Left hindlimb (tissue), 1 donor: ENCODE measurements at places on chromosomes 4 and X.

DNA sequence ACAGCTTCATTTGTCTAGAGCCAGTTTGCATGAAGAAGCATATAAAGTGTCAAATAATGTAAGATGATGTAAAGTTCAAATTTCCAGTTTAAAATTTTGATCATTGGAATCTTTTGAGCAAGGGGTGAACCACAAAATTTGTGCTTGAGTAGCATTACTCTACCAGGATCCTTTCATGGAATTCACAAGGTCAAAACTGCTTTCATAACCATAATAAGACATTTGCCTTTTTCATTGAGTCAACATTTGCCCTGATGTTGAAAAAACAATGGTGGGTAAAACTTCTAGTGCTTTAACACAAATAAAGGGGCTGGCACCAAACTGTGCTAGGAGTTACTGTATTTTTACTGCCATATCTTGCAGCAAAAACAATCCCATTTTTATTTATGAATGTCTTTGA, 142.2 kb downstream of the GLRA3 start:
- no peak for DNase-seq

DNA sequence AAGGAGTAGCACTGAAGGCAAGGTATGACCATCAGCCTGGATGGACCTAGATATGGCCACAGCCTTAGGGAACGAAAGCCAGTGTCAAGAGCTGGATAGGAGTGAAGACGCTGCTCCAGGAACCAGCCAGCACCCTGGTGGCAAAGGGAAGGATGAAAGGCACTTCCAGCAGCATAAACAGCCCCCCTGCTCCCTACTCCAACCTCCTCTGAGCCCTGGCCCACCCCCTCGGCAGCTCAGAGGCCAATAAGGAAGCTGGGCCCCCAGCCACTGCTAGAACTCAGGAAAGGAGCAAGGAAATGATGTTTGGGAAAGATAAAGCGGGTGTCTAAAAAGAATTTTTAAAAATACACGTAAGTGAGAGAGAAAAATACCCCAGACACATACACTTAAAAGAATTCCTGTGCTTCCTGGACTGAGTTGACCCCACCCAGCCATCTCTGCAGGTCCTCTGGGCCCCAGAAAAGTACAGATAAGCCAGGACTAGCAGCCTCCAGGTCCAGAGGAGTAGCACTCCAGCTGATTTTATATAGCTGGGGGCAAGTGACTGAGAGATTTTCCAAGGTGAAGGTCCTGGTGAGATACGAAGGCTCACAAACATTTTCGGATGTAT, 170.4 kb downstream of the SHROOM4 start:
- DNase-seq: no peak

DNA sequence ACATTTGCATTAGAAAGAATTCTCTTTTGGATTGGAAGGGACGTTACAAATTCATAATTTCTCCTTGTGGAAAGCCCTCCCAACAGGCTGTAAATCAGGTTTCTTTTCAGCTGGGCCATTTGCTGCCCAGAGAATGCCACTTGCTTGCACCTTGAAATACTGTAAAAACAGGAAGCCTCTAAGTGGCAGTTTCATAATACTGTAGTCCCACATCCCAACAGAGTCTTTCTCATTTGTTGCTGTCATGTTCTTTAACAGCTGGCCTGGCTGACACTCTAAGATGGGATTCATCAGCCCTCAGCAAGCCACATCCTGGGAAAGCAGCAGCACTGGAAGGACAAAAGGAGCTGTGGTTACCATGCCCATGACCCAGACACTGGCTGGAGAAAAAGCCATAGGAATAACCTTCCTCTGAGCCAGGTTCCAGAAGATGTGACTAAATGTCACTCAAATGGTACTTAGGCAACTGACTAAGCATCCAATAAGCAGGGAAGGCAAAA, 221.9 kb upstream of the MBNL3 start:
- DNase-seq: no peak

- DNase-seq: no peak
Observed at GRCh38 chr4:104616401-104616820, 121.7 kb upstream of the CXXC4 start.

DNA sequence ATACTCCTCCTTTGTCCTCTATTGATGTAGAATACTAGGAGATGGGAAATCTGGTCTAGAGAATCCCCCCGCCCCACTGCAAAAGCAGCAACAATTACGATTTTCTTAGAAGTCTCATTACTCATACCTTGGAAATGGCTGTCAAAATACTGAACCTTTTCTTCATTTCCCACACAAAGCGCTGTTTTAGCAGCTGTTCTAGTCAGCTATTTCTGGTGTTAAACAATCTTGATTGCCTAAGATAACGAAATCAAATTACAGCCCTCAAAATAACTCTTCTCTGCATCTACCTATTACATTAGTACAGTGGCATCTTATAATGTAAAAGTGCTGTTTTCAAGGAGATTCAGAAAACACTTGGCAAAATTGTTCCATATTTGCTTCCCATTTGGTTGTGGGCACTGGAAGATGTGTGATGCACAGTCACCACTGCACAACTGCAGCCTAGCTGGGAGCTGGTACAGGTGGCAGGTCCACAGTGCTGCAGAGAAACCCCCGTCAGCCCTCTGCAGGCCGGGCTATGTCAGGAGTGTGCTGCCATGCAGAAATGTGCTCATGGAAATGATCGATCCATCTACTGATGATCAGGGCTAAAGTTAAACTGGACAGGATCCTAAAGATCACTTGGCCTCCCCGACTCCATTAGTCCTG, 50.4 kb downstream of the TBC1D9 start:
- DNase-seq: no peak

DNA sequence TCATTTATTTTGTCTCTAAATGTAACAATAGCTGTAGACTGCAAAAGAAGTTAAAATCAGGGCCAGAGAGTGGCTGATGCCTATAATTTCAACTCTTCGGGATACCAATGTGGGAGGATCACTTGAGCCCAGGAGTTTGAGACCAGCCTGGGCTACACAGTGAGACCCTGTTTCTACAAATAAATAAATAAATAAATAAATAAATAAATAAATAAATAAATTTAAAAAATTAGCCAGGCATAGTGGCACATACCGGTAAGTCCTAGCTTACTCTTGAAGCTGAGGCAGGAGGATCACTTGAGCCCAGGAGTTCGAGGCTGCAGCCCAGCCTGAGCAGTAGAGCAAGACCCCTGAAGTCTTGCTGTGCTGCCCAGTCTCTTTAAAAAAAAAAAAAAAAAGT, 79.1 kb downstream of the WWC2 start:
- no peak for DNase-seq
